ENCODE measurements at places on chromosomes 7 and 10. TPM values are rescaled to one million over a fixed set of nuclear protein-coding genes. Genes with fewer than 3 reads are reported as not detected.

GRCh38 chr10:103882285-103883007 is 27.1 kb upstream of the SH3PXD2A start:
- DNase-seq: no peak

GRCh38 chr7:100975371-100975821 is 6.0 kb downstream of the MUC12 start:
- no peak for DNase-seq

DNA sequence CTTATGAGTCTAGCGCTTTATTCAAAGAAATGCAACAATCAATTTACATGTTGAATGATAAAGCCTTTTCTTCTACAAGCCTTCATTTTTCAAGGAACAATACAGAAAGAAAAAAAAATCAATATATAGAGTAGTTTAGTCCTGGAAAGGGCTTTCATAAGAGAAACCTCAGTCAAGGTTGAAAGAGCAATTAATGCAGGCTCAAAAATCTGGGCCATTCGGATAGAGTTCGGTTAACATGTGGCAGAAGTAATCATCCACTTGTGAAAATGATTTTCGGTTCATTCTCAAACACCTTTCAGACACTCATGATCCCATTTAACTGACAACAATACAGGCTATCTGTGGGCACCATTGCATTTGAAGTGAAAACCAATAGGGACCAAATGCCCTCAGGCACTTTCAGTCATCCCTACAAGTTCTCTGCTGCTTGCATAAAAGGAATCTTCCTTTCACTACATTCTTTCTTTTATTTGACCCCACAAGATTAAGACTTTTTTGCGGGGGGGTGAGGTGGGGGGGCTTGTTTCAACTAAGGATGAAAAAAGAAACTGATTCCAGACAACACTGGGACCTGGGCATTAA is 177.9 kb downstream of the RNF133 start:
- no peak for DNase-seq

- DNase-seq: no peak
Observed at GRCh38 chr7:17654940-17655339, 285.4 kb downstream of the SNX13 start.

- no peak for DNase-seq
Observed at GRCh38 chr7:43083106-43083505, 29.3 kb upstream of the HECW1 start.

GRCh38 chr7:92131764-92132330 is 2.4 kb downstream of the CYP51A1 start:
- no peak for DNase-seq

DNA sequence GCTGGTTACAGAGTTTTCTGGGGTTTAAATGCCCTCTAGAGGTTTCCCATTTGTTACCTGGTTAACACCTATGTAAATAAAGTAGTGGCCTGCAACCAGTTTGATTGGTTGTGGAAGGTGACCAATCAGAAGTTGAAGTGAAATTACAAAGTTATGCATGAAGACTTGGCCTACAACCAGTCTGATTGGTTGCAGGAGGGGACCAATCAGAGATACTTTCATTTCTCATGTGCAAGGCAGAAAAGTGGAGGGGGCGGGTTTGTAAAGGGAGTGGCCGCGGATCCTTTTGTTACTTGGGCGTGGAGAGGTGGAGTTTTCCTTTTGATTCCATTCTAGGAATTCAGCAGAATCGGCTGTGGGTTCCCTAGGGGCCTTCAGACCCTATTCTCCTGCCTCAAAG is 80.8 kb downstream of the SEC23IP start:
- DNase-seq: no peak

GRCh38 chr10:12279281-12279680 is 70.1 kb upstream of the CAMK1D start:
- no peak for DNase-seq

GRCh38 chr10:60277656-60278055 is 112.0 kb downstream of the ANK3 start:
- no peak for DNase-seq

DNA sequence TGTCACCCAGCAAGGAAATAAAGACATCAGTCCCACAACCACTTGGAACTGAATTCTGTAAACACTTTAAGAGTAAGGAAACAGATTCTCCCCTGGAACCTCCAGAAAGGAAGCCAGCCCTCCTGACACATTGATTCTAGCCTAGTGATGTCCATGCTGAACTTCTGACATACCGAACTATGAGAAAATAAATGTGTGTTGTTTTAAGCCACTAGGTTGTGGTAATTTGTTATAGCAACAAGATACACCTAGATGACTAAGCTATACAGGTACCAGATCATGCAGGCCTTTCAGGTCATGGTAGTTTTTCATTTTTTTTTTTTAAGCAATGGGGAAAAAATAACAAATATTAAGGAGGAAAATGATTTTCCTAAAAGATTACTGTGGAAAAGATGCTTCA is 37.6 kb upstream of the LRRTM3 start:
- no peak for DNase-seq

- DNase-seq: no peak
Observed at GRCh38 chr10:105183536-105183935, 542.4 kb downstream of the SORCS3 start.

DNA sequence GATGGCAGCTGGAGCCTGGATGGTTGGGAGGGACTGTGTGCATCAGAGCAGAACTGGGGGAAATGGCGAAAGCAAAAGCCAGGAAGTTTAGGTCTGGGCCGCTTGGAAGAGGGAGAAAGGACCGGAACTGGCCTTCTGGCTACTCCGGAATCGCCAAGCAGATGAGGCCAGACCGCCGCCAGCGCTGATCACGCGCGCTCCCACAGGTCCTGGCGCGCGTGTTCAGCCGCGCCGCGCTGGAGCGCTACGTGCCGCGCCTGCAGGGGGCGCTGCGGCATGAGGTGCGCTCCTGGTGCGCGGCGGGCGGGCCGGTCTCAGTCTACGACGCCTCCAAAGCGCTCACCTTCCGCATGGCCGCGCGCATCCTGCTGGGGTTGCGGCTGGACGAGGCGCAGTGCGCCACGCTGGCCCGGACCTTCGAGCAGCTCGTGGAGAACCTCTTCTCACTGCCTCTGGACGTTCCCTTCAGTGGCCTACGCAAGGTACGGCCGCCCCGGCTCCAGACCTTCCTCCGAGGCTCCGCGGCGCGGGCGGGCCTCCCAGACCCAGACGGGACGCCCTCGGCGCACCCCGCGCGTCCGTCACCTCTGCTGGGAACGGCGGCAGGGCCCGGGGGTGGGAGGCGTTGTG is 2.0 kb downstream of the CYP26C1 start:
- no peak for DNase-seq

SPACDR gene
- total RNA-seq: 3.9 TPM

RARRES2 gene
- not detected for total RNA-seq

ERV3-1 gene
- total RNA-seq: 35.1 TPM

TMEM213 gene
- not detected for total RNA-seq

LRRN3 gene
- total RNA-seq: not detected

LRIT2 gene
- total RNA-seq: not detected

GPC2 gene
- 2.4 TPM for total RNA-seq

Measured in natural killer cell (primary cell).